Thymus (tissue), 14 donors: ENCODE measurements at places on chromosomes 16 and 17.

- DNase-seq = no peak
Observed at GRCh38 chr16:83328936-83329335, 478.8 kb upstream of the HSBP1 start.

DNA sequence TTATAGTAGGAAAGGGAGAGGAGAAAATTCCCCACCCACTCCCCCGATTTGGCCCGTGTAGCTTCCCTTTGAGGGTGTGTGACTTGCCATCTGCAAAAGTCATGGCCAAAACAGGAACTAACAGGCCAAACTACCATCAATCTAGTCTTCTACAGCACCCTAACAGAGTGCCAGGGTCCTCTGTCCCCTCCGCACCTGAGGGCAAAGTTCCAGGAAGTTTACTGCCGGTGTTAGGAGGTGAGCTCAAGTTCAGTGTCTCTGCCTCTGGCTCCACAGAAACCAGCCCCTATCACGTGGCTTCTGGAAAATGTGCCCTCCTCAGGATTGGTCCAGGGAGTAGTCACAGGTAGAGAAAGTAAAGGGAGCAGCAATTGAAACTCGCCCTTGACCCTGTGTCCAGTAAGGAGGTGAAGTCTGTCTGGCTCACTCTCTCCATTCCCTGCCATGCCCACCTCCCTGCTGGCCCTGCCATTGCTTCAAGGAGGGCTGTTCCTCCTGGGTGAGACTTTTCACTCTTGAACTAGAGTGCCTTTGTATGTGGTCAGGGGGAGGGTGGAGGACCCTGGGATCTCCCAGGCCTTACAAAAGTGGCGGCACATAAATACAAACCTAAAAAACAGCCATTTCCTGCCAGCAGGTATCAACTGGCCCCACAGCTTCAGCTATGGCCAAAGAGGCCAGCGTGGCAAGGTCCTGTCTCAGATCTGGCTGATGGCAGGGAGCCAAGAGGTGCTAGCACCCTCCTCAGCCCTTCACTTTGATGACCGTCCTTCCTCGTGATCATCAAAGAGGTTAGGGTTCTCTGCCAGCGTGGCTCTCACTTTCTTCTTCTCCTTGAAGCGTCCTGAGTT, 5.3 kb downstream of the PRR15L start:
- DNase-seq = no peak

DNA sequence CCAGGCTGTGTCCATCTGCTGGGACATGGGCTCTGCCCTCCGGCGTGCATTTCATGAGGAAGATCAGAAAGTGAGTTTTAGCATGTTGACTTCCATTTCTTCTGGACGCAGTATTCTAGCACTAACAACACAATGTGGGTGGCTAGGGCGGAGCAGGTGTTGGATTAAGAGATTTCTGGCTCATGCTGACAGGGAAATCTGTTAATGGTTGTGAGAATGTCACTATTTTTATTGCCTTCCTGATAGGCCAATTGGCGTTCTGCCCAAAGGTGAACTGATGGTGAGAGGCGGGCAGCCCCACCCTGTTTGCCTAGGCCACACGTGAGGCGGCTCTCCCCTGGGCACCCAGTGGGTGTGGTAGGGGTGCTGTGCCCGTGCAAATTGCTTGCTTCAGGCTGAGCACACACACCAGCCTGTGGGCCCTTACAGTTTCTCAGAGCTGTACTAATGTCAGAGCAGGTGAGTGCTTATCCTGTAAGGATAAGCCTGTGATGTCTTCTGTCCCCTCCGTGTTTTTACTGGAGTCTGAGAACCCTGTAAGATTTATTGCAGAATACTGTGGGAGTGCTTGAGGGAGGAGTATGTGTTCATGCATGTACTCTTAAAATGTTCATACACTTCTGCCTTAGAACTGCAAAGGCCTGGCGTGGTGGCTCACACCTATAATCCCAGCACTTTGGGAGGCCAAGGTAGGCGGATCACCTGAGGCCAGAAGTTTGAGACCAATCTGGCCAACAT, 30.9 kb downstream of the PGS1 start:
- no peak for DNase-seq

GRCh38 chr16:17511340-17511739, 40.6 kb upstream of the XYLT1 start:
- no peak for DNase-seq

DNA sequence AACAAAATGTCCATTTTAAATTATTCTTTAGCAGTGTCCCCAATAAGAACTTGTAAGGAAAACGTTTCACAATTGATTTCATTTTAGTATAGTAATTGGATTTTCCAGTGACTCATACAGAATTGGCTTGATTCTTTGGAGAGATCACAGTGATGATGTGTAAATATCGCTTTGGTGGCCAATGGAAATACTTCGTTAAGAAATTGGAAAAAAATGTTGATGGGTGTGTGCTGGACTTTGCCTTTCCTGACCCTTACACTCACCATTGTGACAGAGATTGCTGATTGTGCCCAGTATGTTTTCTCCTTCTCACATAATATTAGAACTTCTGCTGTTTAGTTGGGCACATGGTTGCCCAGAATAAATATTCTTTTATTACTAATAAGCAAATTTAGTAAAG, 7.4 kb upstream of the EFCAB13 start:
- DNase-seq = no peak

DNA sequence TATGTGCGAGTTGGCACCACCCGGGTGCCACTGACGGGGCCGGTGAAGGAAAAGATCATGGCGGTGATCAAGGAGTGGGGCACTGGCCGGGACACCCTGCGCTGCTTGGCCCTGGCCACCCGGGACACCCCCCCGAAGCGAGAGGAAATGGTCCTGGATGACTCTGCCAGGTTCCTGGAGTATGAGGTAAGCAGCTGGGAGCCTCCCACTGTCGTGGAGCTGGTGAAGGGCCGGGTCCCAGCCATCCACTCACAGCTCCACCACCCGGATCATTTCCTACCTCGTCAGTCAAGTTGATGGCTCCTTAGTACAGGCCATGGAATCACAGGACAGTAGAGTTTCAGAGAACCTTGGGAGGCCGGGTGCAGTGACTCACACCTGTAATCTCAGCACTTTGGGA, 20.0 kb downstream of the ATP2A1 start:
- no peak for DNase-seq

DNA sequence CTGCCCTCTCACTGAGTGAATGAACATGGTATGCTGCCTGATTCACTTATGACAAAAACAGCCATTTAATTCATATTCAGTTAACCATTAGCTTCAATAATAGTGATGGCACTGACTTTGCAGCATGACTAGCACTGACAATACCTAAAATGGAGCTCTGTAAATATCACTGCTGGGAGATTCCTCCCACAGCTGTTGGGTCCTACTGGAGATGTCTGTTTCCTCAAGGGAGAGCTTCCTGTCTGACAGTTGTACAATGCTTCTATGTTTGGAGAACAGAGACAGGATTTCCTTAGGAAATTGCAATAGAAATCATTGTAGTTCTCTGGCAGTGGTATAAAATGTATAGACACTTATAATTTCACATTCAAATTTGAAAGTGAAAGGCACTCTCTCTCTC, 695.9 kb upstream of the CDH8 start:
- DNase-seq = no peak

DNA sequence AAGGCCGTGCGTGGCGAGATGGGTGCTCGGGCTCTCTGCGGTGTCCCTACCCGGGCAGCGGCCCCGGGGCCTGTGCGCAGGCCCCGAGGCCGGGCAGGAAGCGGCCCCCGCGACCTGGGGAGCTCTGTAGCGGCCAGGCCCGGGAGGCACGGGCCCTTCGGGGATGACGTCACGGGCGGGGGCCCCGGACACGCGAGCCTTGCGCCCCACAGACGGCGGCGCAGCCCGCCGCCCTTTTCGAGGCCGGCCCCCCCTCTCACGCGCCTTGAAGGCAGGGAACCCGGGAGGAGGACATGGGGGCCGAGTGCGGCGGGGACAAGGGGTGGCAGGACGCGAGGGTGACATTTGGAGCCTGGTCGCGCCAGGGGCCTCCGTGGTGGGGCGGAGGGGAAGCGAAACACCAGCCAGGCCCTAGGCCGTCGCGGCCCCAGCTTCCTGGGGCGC, 1.1 kb downstream of the RAI1 start:
- no peak for DNase-seq

DNA sequence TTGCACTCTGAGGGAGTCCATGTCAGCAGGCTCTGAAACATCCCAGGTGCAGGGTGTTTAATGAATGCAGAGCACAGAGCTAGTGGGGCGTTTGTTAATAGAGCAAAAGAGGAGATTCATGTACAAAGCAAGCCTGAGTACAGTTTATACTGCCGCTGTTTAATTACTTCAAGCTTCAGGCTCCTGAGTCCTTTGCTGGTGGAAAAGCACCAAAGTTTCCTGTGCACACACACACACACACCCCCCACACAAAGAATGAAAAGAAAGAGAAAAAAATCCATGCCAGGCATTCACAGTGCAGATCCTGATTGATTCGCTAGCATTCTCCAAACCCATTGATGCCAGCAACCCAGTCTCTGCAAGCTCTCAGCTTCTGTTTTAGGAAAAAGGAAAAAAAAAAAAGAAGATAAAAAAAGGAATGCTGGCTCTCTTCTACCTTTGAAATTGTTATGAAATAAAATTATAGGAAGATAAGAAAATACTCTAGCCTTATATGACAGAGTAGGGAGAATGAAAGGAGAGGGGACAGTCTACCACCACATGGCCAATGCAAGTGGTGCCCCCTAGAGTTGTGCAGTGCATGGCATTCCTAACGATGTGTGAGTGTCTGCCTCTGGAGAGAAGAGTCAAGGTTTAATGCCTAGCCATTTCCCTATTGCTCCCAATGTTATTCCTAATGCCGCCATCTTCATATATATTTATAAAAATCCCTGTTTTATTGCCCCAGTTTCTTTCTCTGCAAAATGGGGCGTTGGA, 216.5 kb downstream of the TMEM114 start:
- DNase-seq = no peak

- no peak for DNase-seq
Observed at GRCh38 chr17:8420041-8420934, 15.4 kb upstream of the NDEL1 start.

DNA sequence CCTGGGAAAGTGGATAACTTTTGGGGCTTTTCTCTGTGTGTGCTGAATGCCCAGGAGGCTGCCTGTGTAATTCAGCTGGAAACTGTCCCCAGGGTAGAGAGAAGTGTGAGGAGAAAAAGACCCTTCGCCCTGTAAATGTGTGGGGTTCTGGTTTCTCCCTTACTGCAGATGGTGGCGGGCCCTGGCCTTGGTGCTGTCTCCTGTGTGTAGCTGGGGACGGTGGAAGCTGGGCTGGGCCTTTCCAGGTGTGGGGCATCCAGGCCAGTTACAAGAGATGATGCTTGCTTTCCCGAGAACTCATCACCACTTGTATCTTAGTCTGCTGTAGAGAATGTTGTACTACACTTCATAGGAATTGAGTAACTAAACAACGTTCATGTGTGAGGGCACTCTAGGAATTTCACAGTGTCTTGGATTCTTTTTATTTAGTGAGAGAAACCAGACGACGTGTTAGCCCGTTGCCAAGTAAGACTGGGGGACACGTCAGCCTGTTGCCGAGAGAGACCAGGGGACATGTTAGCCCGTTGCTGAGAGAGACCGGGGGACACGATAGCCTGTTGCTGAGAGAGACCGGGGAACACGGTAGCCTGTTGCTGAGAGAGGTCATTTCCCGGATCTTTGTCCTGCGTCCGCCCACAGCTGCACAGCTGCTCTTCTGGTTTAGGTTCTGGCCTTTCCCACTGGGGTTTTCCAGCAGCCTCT, 43.1 kb downstream of the TBCD start:
- no peak for DNase-seq

DNA sequence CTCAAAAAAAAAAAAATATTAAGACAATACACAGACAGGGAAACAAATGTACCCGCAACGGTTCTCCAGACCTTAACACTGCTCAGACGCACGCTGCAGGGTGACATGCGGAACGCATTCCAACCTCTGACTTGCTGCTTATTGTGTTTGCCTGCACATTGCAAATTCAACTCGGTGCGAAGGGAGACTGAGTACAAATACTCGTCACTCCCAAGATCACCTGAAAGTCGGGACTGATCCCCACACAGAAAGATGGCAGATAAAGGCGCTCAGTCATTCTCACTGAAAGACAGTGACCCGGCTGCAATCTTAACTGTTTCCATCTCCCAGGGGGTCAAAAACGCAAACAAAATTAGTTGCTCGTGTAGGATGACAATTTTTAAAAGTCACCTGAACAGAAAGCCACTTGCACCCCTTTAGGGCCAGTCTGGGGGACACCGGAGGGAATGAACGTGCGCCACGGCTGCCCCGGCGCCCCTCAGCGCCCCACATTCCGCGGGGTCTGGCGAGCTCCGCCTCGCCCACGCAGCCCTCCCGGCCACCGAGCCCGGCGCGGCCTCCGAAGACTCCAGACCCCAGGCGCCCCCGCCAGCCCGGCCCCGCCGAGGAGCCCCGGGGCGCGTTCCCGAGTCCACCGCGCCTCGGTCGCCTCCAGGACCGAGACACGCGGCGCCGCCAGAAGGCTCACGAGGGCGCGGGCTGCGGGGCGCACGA, 589 bp downstream of the CLCN7 start:
- DNase-seq = peak; percentile 10

DNA sequence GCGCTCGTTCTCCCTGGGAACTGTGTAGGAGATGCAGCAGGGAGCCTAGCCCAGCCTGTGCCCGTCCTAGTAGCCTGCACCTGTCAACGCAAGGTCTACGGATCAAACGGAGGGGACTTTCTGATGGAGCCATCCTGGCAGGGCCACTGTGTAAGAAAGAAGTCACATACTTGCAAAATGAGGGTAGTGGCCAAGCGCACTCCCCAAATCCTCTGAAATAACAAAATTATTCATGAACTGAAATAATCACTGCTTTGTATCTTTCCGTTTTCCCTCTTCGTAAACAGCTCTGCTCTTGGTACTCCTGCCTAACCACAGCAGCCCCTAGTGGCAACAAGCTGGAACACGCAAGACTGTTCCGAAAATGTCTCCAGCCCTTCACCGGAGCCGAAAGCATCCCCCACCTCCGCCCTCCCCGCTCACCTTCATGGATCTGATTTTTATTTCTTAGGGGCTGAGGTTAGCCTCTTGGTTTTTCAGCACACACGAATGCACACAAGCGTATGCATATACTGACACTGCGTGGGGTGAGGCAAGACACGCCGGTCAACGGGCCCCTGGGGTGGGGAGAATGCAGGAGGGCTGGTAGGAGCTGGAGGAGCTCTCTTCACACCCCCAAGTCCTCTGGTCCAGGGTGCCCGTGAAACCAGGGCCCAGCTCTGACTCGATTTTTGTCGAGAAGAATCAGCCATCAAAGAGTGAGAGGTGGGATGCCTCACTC, 100.8 kb downstream of the ABCC12 start:
- DNase-seq = no peak

- DNase-seq = no peak
Observed at GRCh38 chr17:40978575-40979151, 5.5 kb downstream of the KRT40 start.

DNA sequence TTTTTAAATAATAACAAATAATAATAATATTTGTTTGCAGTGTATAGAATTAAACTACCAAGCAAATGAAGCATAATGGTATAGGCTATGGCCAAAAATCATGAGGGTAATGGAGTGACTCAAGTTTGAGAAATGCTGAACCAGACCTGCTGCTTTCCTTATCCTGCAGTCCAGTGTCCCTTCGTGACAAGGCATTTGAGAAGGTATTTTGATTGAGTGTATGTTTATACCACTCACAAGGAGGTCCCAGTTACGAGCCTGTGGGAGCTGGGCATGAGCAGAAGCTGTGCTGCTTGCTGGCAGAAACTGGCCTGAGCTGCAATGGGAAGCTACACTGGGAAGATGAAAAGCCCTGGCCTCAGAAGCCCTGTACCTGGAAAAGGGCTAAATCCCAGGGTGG, 50.3 kb downstream of the GNAO1 start:
- DNase-seq = no peak
